ENCODE measurements at places on chromosomes 11 and 22.

DNA sequence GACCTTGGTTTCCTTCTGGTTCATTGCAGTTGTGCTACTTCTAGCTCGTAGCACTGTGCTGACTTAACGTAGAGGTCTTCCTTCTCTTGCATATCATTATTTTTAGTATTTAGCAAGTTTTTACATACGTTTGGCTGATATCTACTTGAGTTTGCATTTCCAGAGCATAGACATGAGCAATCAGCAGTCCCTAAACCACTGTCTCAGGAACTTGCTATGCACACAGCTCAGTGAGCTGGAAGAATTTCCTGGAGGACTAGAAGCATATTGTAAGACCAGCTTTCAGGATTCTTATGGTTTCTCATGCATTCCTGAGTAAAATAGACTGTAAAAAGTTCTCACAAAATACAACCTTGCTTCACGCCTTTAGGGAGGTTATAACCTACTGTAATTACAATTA, 226.7 kb upstream of the PDGFD start:
- DNase-seq = no peak

DNA sequence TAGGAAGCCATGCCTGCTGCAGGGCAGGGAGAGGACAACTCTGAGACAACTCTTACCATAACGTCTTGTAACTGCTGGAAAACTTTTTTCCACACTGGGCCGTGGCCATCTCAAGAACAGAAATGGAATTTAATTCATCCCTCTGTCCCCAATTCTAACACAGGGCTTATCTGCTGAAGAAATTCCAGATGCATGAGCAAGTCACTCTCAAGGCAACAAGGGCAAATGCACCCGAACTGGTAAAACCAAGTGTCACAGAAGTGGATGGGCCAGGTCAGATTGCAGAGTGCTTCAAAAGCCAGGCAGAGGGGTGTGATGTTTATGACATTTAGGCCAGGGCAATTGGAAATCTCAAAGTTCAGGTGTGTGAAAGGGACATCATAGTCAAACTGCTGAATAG, 7.4 kb downstream of the SMPD1 start:
- no peak for DNase-seq

GRCh38 chr11:75582895-75583717, 21.1 kb downstream of the SERPINH1 start:
- DNase-seq = peak; percentile 81

DNA sequence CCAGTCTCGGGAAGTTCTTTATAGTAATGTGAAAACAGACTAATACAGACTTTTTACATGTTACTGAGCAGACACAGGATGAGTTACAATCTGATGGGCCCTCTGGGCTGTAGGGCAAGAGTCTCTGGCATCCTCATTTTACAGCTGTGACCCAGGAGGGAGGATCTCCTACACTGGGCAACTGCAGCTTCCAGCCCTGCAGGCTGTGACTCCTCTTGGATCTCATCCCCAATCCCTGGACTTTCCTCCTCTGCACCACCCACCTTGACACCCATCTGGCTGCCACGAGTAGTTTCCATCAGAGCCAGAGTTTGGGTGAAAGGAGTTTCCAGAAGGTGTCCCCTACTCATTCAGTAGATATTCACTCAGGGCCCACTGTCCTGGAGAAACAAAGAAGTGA, 48.9 kb upstream of the MYEOV start:
- DNase-seq = no peak

GRCh38 chr11:18699848-18700261, 1.3 kb downstream of the TMEM86A start:
- DNase-seq = no peak

DNA sequence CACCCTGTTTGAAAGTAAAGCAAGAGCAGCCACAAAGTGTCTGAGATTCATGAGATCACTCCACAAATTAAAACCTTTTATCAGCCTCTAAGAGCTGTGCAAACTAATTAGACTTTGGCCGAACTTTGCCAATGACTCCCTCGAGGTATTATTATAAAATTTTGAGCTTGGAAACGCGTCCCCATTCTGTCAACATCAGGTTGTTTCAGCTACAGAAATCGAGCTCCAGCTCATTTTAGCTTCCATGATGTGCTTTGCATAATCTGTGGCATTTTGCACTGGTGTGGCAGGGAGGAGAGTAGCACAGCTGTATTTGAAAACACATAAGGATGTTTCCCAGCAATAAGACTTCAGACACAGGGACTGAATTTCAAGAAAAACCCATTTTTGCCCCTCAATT, 872.2 kb downstream of the NTM start:
- DNase-seq = no peak

GRCh38 chr11:10356161-10356560, 51.3 kb downstream of the ADM start:
- no peak for DNase-seq

GRCh38 chr11:88813233-88813915, 252.4 kb downstream of the GRM5 start:
- no peak for DNase-seq

GRCh38 chr11:69750108-69750850, 24.9 kb downstream of the FGF4 start:
- no peak for DNase-seq

- DNase-seq = peak; percentile 48
Observed at GRCh38 chr11:95556342-95557163, 233.0 kb downstream of the FAM76B start.

- no peak for DNase-seq
Observed at GRCh38 chr11:83004746-83005556, 66.7 kb downstream of the RAB30 start.

GRCh38 chr11:64863391-64864060, 14.9 kb downstream of the EHD1 start:
- DNase-seq = no peak

DNA sequence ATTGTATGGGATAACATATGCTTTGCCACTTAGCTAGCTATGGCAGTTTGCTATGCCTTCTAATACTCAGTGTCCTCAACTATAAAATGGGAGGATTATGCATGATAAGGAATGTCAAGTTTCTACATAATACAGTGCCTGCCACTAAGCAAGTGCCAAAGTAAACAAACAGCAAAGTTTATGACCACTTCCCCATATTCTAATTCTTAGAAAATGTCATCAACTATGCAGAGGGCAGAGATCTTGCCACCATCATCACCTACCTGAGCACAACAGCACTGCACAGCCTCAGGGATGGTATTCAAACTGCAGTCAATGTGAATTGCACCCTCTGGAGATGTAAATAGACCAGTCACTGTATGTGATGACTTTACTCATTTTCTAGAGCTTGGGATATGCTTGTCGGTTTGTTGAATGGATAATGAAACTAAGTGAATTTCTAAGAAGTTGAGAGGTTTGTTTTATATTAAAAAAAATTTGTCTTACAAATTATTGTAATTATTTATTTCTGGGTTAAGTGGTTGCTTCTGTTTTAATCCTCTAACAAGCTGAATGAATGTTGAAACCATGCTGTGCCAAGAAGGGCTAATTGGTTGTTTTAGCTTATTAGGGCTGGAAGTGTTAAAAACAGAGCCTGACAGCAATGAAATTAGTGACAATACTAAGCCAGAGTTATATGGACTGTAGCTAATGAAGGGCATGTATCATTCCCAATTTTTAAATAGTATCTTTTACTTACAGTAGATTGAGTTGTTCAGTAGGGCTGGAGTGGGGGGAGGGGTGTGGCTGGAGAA, 398.4 kb downstream of the CNTN5 start:
- no peak for DNase-seq

GRCh38 chr22:28143961-28144745, 225.1 kb upstream of the PITPNB start:
- no peak for DNase-seq

DNA sequence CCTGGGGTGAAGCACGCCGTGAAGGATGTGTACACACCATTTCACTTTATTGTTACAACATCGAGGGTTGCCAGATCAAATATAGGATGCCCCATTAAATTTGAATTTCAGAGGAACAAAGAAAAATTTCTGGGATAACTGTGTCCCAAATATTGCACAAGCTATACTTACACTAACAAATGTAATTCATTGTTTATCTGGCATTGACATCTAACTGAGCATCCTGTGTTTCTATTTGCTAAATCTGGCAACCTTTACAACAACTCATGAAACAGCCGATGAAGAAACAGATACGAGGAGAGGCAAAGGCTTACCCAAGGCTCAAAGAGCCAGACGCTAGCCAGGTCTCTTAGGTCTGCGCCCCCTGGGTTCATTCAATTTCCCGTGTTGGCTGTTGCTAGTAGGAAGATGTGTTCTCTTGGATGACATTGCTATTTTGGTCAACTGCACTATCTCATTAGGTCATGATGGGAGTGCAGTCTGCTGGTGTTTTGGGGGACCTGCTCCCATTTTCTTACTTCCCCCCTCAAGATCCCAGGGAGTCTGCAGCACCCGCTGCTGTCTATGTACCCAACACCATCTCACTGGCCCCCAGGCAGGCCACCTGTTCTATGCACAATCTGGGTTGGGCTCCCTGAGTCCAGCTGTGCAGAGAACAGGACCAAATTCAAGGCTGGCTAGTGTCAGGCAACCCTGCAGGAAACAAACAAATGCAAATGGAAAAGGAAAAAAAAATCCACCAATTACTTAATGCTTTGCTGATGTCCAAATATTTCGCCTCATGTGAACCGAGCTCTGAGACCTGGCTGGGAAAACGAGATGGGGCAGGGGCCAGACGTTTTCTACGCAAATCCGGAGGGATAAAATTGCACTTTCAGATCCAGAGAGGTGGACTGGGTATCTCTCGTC, 560.9 kb downstream of the MIAT start:
- DNase-seq = no peak

GRCh38 chr11:43130616-43131015, 181.2 kb upstream of the API5 start:
- DNase-seq = no peak

- no peak for DNase-seq
Observed at GRCh38 chr11:83671289-83671688, 385.1 kb upstream of the CCDC90B start.

DNA sequence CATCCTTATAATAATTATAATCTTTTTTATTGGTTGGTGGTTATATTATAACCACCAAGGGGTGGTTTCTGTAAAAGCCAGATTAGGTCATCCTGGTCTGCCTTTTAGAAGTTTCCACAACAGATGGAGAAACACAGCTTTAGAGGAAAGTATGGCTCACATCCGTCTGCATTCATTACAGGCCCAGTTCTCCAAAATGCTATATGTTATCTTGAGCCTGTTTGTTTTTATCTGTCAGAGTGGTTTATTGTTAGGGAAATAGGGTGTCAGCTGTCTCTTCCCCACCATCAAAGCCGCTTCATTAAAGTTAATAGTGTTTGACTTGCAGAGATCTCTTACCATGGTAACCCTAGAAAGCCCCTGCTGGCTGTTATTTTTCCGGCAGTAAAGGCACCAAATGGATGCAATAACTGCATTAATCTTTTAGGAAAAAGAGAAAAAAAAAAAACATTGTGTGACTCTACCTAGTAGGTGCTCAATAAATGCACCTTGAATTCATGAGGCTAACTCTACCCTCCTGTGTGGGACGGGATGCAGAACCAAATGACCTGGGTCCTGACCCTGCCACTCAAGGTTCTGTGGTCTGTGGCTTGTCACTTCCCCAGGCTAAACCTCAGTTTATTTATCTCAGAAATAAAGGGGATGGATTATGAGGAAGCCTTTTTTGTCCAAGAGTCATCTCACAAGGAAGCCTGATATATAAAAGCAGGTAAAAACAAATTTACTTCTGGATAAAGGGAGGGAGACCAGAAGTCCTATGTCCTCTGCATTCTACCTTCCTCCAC, 118.3 kb downstream of the WT1 start:
- no peak for DNase-seq

GRCh38 chr11:65417702-65418430, 4.7 kb upstream of the NEAT1 start:
- DNase-seq = peak; percentile 75

GRCh38 chr11:57474017-57474802, 13.9 kb downstream of the RTN4RL2 start:
- DNase-seq = no peak

DNA sequence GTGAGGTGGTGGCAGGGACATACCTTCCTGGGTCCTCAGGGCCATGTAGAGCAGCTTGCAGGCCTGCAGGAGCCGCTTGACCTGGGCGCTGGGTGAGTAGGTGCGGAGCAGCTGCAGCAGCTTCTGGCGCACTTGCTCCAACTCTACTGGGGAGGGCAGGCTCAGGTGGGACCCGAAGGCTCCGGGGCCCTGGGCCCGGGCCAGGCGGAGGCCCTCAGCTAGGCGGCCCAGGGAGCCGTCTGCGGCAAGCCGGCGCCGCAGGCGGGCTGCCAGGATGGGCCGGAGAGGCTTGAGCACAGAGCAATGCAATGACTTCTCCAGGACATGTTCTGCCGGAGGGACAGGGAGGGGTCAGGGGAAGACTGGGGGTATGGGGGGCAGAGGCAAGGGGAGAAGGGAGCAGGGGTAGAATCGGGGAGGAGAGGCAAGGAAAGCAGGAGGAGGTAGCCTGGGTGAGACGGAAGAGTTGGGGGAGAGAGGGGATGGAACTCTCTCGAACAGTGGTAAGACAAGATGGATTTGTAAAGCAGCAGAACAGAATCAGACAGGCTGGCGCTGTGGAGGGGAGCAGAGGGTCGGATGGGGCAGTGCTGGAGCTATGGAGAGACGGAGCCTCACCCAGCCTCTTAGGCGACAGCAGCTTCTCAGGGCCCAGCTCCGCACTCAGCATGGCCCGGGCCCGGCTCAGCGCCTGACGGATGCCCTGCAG, 2.2 kb downstream of the RIN1 start:
- DNase-seq = no peak

DNA sequence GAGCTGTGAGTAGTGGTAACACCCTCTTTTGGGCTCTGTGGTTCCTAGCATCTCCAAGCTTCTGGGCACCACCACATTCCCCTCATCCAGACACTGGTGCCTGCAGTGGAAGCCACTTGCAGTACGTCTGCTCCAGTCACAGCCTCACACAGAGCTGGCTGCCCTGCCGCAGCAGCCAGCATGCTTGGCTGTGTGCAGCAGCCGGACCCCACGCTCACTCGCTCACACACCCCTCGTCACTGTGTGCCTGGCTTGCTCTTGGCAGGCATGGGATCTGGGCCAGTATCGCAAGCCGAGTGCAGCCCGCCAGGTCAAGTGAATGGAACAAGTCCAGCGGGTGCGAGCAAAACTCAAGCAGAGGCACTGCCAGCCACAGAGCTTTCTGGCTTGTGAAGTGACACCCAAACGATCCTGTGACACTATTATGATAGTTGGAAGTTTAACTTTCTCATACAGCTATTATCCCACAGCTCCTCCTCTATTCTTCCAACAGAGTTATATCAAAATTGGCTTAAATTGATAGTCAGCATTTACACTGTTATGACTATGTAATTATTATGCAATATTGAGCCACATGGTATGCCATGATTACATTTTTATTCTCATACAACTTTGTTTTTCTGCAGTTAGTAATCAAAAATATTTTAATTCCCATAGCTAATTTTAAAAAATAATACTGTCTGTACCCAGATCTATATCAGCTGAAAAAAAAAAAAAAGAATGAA, 89.0 kb downstream of the CCDC73 start:
- no peak for DNase-seq

Measured in activated T-cell treated with anti-CD3 and anti-CD28 coated beads, Interleukin-2, amount 50 U/mL, for 24 hours (primary cell).